Eye (tissue), 1 donor: ENCODE measurements at places on chromosomes 2 and 18.

- peak; percentile 26 for DNase-seq
Measured at GRCh38 chr2:16777123-16777870, 111.7 kb upstream of the CYRIA start.

GRCh38 chr2:144479138-144479537 lies 40.8 kb downstream of the ZEB2 start:
- no peak for DNase-seq

GRCh38 chr18:55425698-55426097 lies 162.3 kb downstream of the TCF4 start:
- DNase-seq, result no peak

GRCh38 chr2:159454185-159454584 lies 162.2 kb downstream of the BAZ2B start:
- no peak for DNase-seq
